ENCODE measurements at places on chromosomes 5 and 9. TPM values are rescaled to one million over a fixed set of nuclear protein-coding genes. Genes with fewer than 3 reads are reported as not detected.

DNA sequence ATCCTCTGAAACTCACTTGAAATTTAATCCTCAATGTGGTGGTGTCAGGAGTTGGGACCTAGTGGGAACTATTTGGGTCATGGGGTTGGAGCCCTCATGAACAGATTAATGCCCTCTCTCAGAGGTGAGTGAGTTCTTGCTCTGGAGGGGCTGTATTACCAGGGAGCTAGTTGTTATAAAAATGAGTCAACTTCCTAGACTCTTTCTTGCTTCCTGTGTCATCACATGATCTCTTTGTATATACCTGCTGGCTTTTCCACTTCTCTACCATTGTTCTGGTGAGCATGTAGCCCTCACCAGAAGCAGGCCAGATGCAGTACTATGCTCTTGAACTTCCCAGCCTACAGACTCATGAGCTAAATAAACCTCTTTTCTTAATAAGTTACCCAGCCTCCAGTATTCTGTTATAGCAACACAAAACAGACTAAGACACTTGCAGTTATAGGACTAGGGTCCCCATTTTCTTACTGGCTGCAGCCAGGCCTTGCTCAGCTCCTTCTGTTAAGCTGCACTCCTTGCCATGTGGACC lies 127.5 kb downstream of the SUSD1 start:
- DNase-seq, result no peak
- H3K4me3 ChIP-seq, result no peak overlapping the region
- peaks cover 3% of the 10 kb centered on the region for H3K36me3 ChIP-seq
- no peaks in the 10 kb centered on the region for H3K27me3 ChIP-seq
- H3K4me1 ChIP-seq, result peaks cover 9% of the 10 kb centered on the region

PCSK1 gene
- total RNA-seq, result 4.5 TPM

- H3K4me3 ChIP-seq, result peak within 1 kb of the TSS; percentile 79
- peaks cover 85% of the 10 kb centered on the region for H3K27me3 ChIP-seq
- DNase-seq, result peak; percentile 74
- no peaks in the 10 kb centered on the region for H3K36me3 ChIP-seq
These were observed at the start of gene CXCL14 for GRCh38 chr5:135578685-135579341. Gene CXCL14, minus strand, starts transcription at chr5:135578991. Its CDS starts 213 bp downstream, at chr5:135578778.

CCDC192 gene
- 0.53 TPM for total RNA-seq

DNA sequence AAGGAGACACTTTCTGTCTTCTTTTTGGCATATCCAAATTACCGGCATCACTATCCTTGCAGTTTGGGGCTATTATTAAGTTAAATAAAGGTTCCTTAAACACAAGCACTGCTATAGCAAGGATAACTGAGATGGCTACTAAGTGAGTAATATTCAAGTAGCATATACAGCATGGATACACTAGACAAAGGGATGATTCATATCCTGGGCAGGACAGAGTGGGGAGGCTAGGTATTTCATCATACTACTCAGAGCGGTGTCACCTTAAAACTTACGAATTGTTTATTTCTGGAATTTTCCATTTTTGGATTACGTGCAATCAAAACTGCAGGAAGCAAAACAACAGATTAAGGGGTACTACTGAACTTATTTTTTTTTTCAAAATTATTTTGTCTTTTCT lies 54.1 kb downstream of the FER start:
- no peaks in the 10 kb centered on the region for H3K27me3 ChIP-seq
- peaks cover 10% of the 10 kb centered on the region for H3K4me1 ChIP-seq
- H3K4me3 ChIP-seq, result no peak overlapping the region
- no peak for DNase-seq
- no peak overlapping the region for H3K27ac ChIP-seq

STK32A gene
- total RNA-seq, result 3.0 TPM

DBH gene
- 0.24 TPM for total RNA-seq

GRCh38 chr5:111003623-111004022 lies 67.9 kb upstream of the TSLP start:
- H3K4me1 ChIP-seq, result no peaks in the 10 kb centered on the region
- no peak overlapping the region for H3K27ac ChIP-seq
- DNase-seq, result no peak
- no peak overlapping the region for H3K4me3 ChIP-seq
- no peaks in the 10 kb centered on the region for H3K27me3 ChIP-seq

CCNJL gene
- total RNA-seq, result 31.3 TPM

PCDHGA5 gene
- 2.5 TPM for total RNA-seq

SPINK13 gene
- not detected for total RNA-seq

LHFPL2 gene
- 34.4 TPM for total RNA-seq

- H3K27ac ChIP-seq, result no peak overlapping the region
- no peak overlapping the region for H3K4me3 ChIP-seq
- H3K36me3 ChIP-seq, result no peaks in the 10 kb centered on the region
- no peak for DNase-seq
These were observed 79.3 kb downstream of the RMI1 start for GRCh38 chr9:84059936-84060335.

ZFP37 gene
- 5.2 TPM for total RNA-seq

DNA sequence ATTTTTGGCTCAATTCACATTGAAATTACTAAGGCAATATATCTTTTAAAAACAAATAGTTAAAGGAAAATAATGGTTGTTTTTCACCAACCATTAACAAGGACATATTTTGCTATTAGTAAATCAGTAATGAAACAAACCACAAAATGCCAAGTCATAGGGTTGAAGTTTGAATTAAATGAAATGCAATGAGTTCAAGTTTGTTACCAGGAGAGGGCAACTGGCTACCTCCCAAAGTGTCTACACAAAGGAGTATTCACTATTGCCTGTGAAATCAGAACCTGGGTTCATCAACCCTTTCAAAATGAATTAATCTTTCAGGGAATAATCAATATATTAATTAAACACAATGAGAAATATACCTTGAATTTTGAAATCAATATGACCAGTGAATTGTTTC lies 138.4 kb upstream of the DMRTA1 start:
- no peaks in the 10 kb centered on the region for H3K27me3 ChIP-seq
- no peak overlapping the region for H3K4me3 ChIP-seq
- H3K4me1 ChIP-seq, result no peaks in the 10 kb centered on the region
- no peak for DNase-seq

DNA sequence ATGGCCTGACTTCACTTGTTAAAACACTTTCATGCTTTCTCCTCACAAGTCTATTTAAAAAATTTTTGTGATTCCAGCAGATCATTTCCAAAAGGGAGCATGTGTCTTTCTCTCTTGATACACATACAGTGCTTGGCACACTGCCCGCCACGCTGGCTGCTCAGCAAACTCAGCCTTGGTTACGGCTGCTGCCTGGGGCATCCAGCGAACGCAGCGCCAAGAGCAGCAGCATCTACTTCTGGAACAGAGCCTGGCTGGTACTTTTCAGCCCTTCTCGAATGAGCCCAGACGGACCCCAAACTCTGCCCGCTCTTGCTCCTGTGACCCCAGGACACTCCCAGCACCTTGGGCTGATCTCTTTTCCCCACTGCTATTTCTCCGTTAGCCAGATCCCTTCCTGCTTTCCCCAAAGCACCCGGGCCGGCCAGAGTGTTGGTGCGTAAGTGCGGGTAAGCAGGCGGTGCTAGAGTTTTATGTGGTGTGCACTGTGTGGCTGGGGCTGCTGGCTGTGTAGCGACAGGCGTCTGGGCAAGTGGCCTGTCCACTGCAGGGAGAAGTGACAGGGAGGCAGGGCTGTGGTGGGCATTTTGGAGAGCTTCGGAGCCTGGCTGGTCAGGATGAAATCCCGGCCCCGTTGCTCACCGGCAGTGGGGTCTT lies 73.2 kb downstream of the SH3PXD2B start:
- H3K27me3 ChIP-seq, result no peaks in the 10 kb centered on the region
- H3K36me3 ChIP-seq, result peaks cover 34% of the 10 kb centered on the region
- peak overlapping the region; percentile 14 for H3K27ac ChIP-seq
- no peaks in the 10 kb centered on the region for H3K4me1 ChIP-seq
- no peak for DNase-seq

DNA sequence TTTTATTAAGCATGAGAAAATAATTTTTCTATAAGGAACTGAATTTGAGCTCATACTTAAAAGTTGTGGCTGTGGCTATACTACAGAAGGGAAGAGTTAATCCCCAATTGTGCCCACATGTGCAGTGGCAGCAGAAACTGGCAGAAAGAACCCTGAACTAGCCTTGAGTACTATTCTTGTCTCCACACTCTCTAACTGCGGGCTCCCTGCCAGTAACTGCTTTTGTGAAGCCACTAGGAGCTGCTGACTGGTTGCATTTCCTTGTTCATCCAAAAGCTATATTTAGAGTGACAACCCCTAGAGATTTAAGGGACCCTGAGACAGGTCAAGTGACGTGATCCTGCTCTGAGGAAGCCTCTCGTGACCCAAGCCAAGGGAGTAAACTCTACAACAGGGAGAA lies 238.6 kb downstream of the ELAVL2 start:
- H3K27me3 ChIP-seq, result no peaks in the 10 kb centered on the region
- H3K36me3 ChIP-seq, result no peaks in the 10 kb centered on the region
- peaks cover 38% of the 10 kb centered on the region for H3K4me1 ChIP-seq

LCN12 gene
- total RNA-seq, result 4.7 TPM

GRCh38 chr9:103900466-103900865 lies 193.6 kb upstream of the SMC2 start:
- no peak overlapping the region for H3K4me3 ChIP-seq
- no peak overlapping the region for H3K27ac ChIP-seq
- H3K27me3 ChIP-seq, result no peaks in the 10 kb centered on the region
- H3K36me3 ChIP-seq, result no peaks in the 10 kb centered on the region
- peaks cover 12% of the 10 kb centered on the region for H3K4me1 ChIP-seq

DNA sequence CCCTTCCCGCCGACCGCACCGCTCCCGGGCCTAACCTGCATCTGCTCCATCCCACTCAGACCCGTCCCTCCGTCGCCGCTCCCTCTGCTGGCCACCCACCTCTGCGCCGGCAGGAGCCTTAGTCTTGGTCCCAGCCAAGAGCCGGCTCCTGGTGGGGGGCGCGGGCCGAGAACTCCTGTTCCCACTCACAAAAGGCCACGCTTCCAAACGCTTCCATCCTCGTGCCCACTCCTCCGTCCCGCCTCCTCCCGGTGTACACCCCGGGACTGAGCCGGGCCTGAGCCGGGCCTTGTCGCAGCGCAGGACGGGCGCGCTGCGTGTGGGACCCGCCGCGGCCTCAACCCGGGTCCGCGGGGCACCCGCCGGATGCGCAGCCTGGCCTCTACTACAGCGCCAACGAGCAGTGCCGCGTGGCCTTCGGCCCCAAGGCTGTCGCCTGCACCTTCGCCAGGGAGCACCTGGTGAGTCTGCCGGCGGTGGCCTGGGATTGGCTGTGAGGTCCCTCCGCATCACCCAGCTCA lies 7.5 kb downstream of the ADAMTS13 start:
- H3K27ac ChIP-seq, result no peak overlapping the region
- peak; percentile 88 for DNase-seq
- H3K36me3 ChIP-seq, result peaks cover 10% of the 10 kb centered on the region
- peaks cover 3% of the 10 kb centered on the region for H3K4me1 ChIP-seq
- H3K27me3 ChIP-seq, result peaks cover 20% of the 10 kb centered on the region

TLR4 gene
- 0.05 TPM for total RNA-seq

- no peaks in the 10 kb centered on the region for H3K27me3 ChIP-seq
- peaks cover 21% of the 10 kb centered on the region for H3K4me1 ChIP-seq
- H3K4me3 ChIP-seq, result no peak overlapping the region
- no peak overlapping the region for H3K27ac ChIP-seq
- H3K36me3 ChIP-seq, result no peaks in the 10 kb centered on the region
These were observed 321.9 kb downstream of the ZSWIM6 start for GRCh38 chr5:61653807-61654580.

DNA sequence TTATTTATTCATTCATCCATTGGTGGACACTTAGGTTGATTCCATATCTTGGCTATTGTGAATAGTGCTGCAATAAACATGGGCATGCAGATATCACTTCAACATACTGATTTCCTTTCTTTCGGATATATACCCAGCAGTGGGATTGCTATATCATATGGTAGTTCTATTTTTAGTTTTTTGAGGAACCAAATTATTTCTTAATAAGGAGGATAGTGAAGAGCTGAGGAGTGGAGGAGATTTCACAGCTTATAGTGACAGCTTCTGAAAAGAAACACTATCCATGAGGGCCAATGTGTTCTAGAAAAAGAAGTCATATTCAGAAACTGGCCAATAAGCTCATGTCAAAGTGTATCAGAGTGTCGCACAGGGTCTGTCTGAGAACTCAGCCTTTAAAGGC lies 183.3 kb downstream of the SEC61B start:
- H3K27ac ChIP-seq, result no peak overlapping the region
- H3K4me1 ChIP-seq, result peaks cover 10% of the 10 kb centered on the region
- no peak for DNase-seq

DNA sequence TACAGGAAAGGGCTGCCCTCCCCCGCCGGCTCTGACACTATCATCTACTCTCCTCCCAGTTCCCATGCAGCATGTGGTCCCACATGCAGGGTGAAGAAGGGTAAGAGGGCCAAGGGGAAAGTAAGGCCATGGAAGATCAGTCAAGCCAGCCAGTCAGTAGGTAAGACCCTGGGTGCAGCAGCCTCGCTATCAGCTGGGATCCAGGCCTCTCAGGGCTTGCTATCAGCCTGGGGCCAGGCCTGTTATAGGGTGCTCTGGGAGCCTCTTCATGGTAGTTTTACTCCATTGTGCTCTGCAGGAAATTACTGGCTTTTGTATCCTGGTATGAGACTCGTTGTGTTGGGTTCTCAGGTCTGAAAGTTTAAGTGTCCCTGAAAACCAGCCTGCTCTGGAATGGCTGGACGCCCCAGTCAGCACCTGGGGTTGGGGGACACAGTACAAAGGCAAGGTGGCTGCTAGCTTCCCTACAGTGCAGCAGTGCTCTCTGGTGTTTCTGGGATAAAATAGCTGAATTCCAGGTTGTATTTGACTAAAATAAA lies 21.4 kb downstream of the SLC22A4 start:
- no peak overlapping the region for H3K27ac ChIP-seq
- no peaks in the 10 kb centered on the region for H3K36me3 ChIP-seq
- no peaks in the 10 kb centered on the region for H3K27me3 ChIP-seq
- H3K4me3 ChIP-seq, result no peak overlapping the region

PCDHA7 gene
- 2.7 TPM for total RNA-seq

BAAT gene
- 0.17 TPM for total RNA-seq

PTPRD gene
- total RNA-seq, result 69.6 TPM

DNA sequence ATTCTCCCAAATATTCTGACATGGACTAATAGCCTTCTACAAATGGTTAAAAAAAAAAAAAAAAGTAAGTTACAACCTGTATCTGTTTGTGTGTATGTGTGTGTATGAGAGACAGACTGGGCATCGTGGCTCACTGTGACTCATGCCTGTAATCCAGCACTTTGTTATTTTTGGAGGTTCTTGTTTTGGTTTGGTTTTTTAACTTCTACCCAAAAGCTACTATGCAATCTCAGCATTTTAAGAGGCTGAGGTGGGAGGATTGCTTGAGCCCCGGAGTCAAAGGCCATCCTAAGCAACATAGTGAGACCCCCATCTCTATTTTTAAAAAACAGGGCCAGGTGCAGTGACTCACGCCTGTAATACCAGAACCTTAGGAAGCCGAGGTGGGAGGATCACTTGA lies 17.6 kb upstream of the HAVCR1 start:
- no peak overlapping the region for H3K27ac ChIP-seq
- no peak overlapping the region for H3K4me3 ChIP-seq
- no peaks in the 10 kb centered on the region for H3K4me1 ChIP-seq
- H3K36me3 ChIP-seq, result no peaks in the 10 kb centered on the region
- DNase-seq, result no peak

All from WTC11 (cell line).